ENCODE measurements at places on chromosomes 11 and 22. TPM values are rescaled to one million over a fixed set of nuclear protein-coding genes. Genes with fewer than 3 reads are reported as not detected.

The USP2 gene
- 39.2 TPM for total RNA-seq

The SLC22A8 gene
- total RNA-seq: not detected

The SESN3 gene
- 135 TPM for total RNA-seq

The ZBTB16 gene
- total RNA-seq: 52.1 TPM

The BAIAP2L2 gene
- total RNA-seq: not detected

The OR6A2 gene
- total RNA-seq: 0.10 TPM

The DLG2 gene
- total RNA-seq: 14.4 TPM

The XKR3 gene
- total RNA-seq: not detected

The MFNG gene
- 8.7 TPM for total RNA-seq

The CENATAC gene
- 31.6 TPM for total RNA-seq

The CSF2RB gene
- total RNA-seq: 4.1 TPM

The SUSD2 gene
- total RNA-seq: 0.82 TPM

The SRSF8 gene
- 19.6 TPM for total RNA-seq

The ANO1 gene
- 36.7 TPM for total RNA-seq

The TYMP gene
- 11.0 TPM for total RNA-seq
